ENCODE measurements at places on chromosomes 4 and X.

DNA sequence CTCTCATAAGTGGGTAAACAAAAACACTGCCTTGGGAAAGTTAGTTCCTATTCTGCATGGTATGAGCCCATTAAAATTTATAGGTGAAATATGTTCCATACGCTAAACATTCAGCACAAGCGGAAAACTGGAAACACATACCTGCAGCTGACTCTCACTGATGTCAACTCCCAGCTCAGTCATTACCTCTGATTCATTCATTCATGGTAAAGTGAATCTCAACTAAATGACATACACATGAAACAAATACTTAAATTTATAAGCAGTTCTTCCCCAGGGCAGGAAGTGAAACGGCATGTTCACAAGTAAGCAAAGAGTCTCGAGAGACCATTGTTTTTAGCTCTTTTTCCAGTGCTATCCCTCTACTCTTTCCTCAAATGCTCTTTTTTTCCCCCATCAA, 1.6 kb downstream of the SLC10A6 start:
- no peak for DNase-seq

GRCh38 chrX:8815460-8816065, 14.4 kb upstream of the FAM9A start:
- peak; percentile 54 for DNase-seq

GRCh38 chr4:157072002-157072401, 3.9 kb upstream of the GLRB start:
- no peak for DNase-seq

DNA sequence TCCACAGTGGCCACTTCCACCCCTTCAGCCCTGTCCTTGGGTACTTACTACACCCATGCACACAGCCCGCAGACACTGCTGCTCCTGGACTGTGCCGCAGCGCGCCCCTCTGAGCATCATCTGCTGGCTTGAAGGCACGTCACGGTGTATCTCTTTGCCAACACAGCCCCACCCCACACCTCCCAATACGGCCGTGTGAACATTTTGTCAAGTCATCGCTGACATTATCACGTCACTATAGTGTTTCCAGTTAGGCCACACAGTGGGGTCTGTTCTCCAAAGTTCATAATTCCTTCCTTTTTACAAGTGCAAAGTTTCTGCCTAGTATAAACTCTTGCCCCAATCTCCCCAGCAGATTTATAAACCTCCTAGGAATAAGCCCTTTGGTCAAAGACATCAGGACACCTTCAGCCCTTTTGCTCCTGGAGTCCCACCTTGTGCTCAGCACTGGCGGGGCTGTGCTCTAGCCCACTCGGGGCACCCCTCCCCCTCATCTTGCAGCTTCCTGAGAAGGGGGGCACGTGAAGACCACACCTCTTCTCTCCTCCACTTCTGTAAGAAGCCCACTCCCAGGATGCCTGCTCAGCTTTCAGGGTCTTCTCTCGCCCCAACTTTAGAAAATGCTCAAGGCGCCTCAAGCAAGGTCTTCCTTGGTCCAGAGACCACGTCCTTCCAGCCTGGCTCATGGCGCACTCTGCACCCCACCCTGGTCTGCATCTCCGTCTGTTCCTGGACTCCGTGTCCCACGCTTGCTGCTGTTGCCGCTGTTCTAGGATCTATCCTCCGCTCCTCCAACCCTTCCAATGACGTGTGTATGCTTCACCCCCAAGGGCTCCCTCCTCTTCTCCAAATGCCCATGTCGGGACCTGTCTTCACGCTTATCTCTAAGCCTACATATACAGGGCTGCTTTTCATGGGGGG, 7.2 kb downstream of the FAM53A start:
- no peak for DNase-seq

- DNase-seq: no peak
These were observed 320.8 kb upstream of the RASGEF1B start for GRCh38 chr4:81792521-81792920.

DNA sequence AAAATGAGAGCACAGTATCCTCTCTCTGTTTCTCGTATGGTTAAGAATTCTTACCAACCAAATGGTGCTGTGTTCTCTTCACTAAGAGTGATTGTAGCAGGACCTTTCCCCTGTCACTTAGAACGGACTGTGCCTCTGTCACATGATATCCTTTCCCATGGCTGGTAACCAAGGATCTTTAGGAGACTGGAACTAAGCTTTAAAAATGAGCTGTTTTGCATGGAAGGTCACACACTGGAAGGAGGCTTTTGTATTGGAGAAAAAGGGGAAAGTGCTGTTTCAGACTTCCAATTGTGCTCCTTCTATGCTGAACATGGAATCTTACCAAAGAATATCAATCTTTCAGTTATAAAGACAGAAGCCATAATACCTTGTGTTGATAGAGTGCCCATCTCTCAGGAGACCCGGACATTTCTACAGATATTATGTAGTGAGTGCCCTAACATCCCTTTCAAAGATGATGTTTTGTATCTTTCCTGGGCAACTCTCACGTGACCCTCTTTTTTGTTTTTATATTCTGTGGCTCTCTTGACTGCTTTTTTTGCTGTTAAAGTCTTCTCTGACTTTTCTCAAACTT, 148.6 kb downstream of the SLC4A4 start:
- DNase-seq: peak; percentile 14

DNA sequence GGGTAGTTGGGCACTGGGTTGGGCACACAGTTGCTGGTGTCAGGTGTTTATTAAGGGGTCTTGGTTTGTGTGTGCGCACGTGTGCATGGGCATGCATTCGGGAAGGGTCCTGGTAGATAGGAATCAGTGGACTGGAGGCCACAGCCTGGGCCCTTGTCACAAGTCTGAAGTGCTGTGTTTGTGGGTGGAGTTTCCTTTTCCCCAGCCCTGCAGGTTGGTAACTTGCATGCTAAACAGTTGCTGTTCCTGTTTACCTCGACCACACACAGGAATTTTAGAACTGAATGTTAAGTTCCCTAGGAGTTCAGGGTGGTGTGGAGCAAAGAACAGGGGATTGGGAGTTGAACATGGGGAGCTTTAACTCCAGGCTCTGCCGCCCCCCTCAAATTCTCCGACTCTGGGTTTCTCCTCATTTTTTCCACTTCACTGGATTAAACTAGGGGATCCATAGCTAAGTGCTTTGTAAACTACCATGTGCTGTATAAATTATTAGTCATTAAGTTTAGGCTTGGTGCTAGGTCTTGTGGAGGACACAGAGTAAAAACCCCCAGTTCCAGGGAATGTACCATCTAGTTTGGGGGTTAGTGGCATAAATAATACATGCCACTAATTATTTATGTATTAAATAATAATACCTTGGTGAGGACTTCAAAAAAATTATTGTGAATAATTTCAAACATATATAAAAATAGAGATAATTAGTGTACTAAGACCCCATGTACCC, 49.0 kb downstream of the STARD8 start:
- DNase-seq: no peak

GRCh38 chrX:40171513-40172400, 74.0 kb upstream of the BCOR start:
- no peak for DNase-seq

DNA sequence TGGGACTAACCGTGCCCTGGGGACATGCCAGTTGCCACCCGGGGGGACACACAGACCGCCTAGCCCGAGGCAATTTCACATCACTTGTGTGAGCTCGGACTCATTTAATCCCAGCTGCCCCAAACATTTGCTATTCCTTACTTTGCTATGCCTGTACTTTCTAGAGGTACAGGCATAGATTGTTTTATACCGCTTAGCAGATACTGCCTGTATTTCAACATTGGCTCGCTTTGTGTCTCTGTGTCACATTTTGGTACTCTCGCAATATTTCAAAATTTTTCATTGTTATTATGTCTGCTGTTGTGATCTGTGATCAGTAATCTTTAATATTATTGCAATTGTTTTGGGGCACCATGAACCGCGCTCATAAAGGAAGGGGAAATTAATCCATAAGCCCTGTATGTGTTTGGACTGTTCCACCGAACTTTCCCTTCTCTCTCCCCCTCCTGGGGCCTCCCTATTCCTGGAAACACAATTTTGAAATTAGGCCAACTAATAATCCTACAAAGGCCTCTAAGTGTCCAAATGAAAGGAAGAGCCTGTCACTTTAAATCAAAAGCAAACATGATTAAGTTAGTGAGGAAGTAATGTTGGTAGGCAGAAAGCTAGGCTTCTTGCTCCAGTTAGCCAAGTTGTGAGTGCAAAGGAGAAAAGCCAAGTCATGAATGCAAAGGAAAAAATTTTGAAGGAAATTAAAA, 568 bp upstream of the CASP6 start:
- no peak for DNase-seq

DNA sequence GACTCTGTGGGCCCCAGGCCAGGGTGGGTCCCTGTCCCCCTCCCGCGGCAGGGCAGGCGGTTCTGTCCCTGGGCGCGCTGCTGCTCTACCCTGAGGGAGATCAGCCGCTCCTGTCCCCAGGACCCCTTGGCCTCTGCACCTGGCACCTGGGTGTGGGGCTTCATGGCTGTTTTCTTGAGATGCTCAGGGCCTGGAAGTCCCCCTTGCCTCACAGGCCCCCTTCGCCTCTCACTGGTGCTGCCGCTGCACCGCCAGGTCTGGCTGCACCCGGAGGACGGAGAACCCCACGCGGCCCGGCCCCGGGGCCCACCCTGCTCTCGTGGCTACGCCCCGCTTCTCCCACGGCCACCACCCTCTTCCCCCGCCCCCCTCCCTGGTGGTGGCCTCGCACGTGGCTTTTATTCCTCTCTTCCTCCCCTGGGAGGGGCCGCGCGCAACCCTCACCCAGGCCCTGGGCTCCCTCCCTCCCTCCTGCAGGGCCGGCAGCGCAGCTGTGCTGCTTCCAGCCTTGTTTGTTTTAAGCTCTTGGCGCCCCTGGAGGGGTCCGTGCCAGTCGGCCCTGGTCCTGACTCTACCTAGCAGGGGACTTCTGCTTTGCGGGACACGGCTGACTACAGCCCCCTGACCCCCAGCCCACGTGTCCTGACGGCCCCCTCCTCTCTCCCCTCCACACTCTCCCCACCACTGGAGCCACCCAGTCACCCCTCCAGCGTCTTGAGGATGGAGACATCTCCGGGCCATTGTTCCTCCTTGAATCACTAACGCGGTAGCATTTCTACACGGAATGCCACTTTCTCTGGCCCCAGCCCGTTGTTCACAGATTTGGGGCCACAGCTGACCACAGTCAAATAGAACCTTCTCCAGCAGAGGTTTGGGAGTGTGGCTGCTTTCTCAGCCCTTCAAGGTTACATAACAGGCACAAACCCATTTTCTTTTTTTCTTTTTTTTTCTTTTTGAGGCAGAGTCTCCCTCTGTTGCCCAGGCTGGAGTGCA, 20.6 kb upstream of the CLDN24 start:
- no peak for DNase-seq

GRCh38 chrX:66074920-66075879, 35.3 kb upstream of the VSIG4 start:
- DNase-seq: no peak

GRCh38 chr4:38500433-38500832, 163.6 kb upstream of the KLF3 start:
- no peak for DNase-seq

GRCh38 chr4:27807207-27807606, 946.6 kb downstream of the STIM2 start:
- DNase-seq: no peak

DNA sequence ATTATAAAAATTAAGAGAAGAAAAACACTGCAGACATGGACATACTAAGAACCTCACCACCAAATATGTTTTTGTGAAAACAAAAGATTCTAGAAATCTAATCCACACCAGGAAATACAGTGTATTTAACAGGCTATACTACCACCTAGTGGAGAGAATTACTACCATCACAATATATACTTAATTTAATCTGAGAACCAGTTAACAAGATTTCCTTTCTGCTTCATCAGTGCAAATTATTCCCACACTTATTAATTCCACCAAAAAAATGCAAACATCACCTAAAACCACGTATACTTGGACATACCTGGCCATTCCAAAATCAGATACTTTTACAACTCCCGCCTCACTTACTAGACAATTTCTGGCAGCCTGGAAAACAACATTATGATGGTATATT, 7.0 kb upstream of the TXK start:
- DNase-seq: peak; percentile 63

GRCh38 chr4:184811526-184812198, 14.1 kb downstream of the ACSL1 start:
- DNase-seq: no peak

- no peak for DNase-seq
These were observed 172.7 kb upstream of the GIMD1 start for GRCh38 chr4:106541253-106541652.

GRCh38 chr4:3186609-3187008, 62.4 kb upstream of the MSANTD1 start:
- DNase-seq: no peak

DNA sequence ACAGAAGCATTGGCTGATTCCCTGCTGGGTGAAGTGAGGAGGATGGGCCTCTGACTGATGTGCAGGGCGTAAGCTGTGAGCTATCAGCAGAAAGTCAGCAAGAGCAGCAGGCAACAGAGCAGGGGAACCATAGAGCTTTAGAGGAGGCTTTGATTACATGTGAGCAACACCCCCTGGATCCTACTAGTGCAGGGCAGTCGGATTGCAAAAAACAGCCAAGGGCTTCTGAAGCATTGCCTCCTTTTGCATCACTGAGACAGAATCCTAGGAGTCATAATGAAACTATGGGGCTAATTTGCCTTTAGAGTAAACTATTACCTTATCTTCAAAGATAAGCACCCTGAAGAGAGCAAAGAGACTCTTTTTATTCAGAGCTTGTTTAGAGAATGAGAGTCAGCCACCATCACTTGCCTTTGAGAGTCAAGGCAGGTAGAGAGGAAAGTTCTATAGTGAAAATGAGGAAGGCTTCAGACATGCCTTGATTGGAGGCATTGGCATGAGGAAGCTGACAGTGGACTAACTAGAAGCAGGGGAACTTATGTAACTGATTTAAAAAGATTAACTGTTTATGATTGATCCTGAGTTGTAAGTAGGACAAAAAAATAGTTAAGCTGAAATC, 420.3 kb downstream of the PDHA2 start:
- DNase-seq: no peak

DNA sequence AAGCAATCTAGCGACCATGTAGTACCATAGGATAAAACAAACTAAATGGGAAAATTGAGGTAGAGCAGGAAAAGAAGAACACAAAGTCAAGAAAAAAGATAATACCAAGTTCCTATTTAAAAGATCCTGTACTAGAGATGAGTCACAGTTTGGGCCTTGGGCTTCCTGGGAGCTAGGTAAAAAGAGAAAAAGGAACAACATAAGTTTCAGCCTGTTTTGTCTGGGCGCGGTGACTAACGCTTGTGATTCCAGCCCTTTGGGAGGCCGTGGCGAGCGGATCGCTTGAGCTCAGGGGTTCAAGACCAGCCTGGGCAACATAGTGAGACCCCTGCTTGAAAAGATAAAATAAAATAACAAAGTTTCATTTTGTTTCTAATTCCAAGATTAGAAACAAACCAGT, 14.0 kb upstream of the TMEM156 start:
- no peak for DNase-seq

DNA sequence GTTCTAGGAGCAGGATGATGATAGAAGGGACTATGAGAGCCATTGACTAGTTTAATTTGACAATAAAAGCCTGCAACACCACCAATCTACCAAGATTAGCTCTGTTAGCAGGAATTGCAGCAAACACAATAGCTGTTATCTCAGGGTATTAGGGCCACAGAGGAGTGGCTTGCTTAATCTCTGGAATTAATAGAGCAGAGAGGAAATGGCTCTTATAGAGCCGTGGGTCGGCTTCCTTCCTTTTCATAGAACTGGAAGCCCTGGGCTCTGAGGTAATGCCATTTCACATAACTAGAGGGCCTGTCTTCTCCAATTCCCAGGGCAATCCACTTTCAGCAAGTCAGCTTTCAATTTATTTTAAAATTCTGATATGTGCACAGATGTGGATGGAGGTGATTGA, 83.0 kb downstream of the MAMLD1 start:
- no peak for DNase-seq

All from NCI-H1417 (cell line).